NCI-H1417 (cell line): ENCODE measurements at places on chromosomes 4 and X.
A peak's percentile ranks its signal among the peaks of the same experiment; 100 is the strongest.

GRCh38 chr4:181437895-181438294 lies 805.3 kb upstream of the TENM3 start:
- DNase-seq: no peak

- peak; percentile 100 for DNase-seq
Observed at GRCh38 chr4:139875411-139875825, 209.8 kb downstream of the MGST2 start.

GRCh38 chr4:93748373-93749291 lies 79.9 kb upstream of the ATOH1 start:
- DNase-seq: no peak

- DNase-seq: no peak
Observed at GRCh38 chrX:123771449-123772064, 38.7 kb upstream of the THOC2 start.

DNA sequence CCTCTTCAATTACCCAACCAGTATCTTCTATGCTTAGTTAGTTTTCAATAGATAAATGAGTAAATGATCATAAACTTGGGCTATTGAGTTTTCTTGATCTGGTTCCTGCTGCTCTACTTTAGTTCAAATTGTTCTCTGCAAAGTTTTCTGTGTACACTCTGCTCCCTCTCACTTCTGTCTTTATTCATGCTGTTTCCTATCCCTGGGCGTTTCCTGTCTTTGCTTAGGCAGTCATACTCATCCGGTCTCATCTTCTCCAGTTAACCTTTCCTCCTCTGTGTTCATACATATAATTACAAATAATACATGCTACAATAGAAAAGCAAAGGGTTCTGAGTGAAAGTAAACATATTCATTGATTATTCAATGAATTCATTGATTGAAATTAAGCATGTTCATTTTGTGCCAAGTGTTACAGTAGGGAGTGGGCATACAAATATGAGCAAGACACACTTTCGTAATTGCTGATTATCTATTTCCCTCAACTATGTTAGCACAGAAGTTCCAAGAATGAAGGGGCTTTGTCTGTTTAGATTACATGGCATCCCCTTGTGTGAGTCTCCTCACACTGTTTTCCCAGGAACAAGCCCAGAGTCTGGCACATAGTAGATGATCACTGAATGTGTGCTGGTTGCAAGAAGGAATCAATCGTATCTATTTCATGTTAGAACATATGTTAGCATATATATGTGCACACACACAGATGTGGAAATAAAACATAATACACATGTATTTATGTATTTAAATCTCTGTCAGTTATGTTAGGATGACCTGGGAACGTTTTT lies 1.1 kb downstream of the RAB39B start:
- DNase-seq: no peak

GRCh38 chr4:2931512-2932301 lies 31.5 kb downstream of the NOP14 start:
- no peak for DNase-seq

GRCh38 chrX:79336869-79337815 lies 30.0 kb downstream of the ITM2A start:
- DNase-seq: no peak

- no peak for DNase-seq
Observed at GRCh38 chr4:128688846-128689437, 120.6 kb upstream of the JADE1 start.

DNA sequence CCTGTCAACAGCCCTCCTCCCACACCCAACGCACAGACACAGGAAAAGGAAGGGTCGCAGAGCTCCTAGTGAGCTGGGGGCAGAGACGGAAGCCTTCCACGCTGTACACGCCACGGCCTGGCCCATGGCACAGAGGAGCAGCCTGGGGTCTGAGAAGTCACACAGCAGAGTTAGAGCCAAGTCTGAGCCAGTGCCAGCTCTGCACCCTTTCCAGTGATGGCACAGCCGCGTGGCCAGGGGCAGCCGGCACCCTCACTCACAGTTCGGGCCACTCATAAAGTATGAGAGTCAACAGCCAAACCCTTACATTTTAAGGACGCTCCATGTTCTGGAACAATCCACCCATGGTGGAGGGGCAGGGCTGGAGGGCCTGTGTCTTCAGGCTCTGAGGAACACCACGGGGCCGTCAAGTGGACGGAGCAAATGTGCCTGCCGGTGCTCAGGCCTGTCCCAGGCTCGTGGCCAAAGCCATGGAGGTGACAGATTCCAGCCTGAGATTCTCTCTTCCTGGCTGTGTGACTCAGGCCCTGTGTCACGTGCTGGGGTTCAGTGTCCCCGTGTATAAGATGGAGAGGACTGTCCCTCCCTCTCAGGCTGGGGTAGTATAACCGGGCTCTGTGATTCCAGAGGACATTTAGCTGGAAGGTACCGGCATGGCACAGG lies 91.2 kb downstream of the ABLIM2 start:
- no peak for DNase-seq

GRCh38 chr4:4685810-4686795 lies 144.3 kb upstream of the STX18 start:
- no peak for DNase-seq

DNA sequence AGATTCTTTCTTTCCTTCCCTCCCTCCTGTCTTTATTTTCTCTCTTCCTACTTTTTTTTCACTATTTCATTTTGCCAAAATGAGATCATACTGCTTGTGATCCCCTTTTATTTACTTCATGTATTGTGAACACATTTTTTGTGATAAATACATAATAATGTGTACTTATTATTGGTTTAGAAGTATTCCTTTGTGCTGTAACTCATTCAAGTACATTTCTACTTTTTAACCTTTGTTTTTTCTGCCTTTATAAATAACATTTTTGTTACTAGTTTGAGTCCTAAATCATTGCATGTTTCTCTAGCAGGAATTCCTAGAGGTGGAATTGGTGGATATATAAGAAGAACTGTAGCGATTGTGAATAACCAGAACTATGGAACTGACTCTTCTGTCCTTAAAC lies 214.5 kb upstream of the SFRP2 start:
- no peak for DNase-seq

DNA sequence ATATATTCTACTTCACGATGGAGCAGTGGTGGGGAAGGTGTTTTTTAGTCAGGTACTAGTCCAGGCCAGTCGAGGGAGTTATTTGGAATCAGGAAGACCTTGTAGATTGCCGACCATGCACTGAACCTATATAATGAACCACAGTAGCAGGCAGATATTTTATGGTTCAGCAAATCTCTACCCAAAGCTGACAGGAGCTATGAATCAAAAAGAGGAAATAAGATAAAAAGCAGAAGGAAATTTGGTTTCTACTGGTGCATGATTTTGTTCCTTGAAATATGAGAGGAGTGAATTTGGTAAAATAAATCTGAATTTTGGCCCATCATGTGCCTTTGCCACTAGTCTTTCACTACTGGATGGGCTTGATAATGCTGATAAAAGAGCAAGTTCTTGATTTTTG lies 924.3 kb upstream of the DIAPH2 start:
- DNase-seq: no peak

DNA sequence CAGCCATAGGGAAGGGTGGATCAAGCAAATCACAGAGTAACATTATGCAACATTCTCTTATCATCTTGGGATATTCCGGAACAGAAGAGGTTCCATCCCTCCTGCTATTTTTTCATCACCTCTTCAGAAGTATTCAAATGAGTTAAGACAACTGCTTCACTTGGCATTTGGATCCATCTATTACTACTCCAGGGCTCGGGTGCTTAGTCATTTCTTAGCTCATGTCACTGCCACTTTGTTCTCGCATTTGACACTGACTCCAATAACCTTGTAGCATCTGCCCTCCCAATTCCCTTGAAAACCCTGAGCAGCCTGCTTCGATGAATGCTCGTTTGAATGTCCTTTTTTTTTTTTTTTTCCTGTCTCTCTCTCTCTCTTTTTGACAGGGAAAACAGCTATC lies 114.9 kb downstream of the PPARGC1A start:
- no peak for DNase-seq

DNA sequence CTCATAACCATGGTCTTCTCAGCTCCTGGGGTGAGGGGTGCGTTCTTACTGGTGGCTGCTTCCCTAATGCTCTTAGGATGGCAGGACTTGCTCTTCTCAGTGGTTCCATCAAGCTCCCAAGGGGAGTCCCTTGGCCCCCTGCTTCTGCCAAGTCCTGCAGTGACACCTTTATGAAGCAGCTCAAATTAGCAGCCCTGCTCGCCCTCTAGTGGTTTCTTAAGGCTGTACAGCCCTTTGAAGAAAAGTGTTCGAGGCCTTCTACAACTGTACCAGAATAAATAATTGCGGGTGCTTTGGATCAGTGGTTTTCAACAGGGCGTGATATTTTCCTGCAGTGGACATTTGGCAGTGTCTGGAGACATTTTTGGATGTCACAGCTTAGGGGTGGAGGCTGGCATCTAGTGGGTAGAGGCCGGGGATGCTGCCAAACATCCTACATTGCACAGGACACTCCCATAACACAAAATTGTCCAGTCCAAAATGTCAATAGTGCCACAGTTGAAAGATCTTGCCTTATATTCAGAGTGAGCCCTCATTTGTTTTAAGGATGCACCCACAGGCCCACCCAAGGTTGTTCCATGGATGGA lies 204.7 kb upstream of the S100G start:
- peak; percentile 61 for DNase-seq

- DNase-seq: no peak
Observed at GRCh38 chr4:24089851-24090534, 200.1 kb upstream of the PPARGC1A start.

DNA sequence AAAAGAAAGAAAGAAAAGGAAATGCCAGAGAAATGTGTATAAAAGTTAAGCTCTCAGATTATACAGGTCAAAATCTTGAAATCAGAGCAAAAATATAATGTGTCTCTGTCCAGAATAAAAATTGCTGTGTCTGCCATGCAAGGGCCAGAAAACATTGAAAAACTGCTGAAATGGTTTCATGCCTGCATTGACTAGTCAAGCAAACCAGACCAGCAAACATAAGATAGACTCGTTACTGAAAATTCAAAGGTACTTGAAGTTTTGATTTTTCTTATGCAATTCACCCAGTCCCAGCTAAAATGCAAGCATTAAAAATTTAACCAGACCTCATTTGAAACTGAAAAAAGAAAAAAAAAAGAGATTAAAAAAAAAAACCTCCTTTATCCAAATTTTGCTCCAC lies 37.2 kb upstream of the NPFFR2 start:
- DNase-seq: no peak

GRCh38 chr4:175330236-175330635 lies 412.1 kb downstream of the ADAM29 start:
- DNase-seq: no peak

GRCh38 chr4:40731361-40731760 lies 18.4 kb upstream of the NSUN7 start:
- DNase-seq: no peak

- DNase-seq: no peak
Observed at GRCh38 chr4:1570291-1571164, 113.6 kb downstream of the FAM53A start.

GRCh38 chr4:172207258-172207657 lies 394.1 kb downstream of the GALNTL6 start:
- DNase-seq: no peak
